ENCODE measurements at places on chromosomes 6 and 20.

GRCh38 chr6:57135885-57136284 is 36.2 kb upstream of the BAG2 start:
- DNase-seq, result no peak

DNA sequence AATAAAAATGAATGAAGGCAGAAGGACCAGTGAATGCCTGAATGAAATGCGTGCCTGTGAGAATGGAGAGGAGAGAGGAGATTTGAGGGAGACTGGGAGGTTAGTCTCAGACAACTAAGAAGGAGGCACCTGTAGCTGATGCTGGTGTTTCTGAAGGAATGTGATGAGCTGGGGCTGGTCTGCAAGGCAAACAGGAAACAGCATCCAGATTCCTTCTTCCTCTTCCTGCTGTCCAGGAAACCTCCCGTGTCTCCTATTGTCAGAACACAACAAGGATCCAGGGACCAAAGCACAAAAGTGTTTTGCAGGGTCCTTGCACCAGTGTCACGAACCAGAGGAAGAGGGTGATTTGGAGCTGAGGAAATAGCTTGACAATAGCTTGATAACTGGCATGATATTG is 50.4 kb upstream of the TAB2 start:
- no peak for DNase-seq

- no peak for DNase-seq
These were observed 143.0 kb upstream of the PTPN1 start for GRCh38 chr20:50367104-50367674.

- DNase-seq, result no peak
These were observed 81.0 kb downstream of the SMLR1 start for GRCh38 chr6:130908188-130908587.

GRCh38 chr20:59611286-59611685 is 6.9 kb downstream of the PHACTR3 start:
- no peak for DNase-seq

GRCh38 chr6:161772176-161772575 is 498.3 kb upstream of the AGPAT4 start:
- no peak for DNase-seq

GRCh38 chr20:2692886-2693285 is 306 bp downstream of the EBF4 start:
- no peak for DNase-seq

DNA sequence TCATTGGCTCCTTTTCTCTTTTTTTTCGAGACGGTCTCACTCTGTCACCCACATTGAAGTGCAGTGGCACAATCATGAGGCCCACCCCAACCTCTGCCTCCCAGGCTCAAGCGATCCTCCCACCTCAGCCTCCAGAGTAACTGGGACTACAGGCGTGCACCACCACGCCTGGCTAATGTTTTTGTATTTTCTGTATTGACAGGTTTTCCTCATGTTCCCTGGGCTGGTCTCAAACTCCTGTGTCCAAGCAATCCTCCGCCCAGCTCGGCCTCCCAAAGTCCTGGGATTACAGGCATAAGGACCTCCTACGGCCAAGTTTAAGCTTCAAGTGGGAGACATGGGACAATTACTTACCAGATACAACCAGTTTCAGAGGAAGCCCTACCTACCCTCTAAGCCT is 9.4 kb upstream of the POU5F1 start:
- DNase-seq, result no peak

- peak; percentile 90 for DNase-seq
These were observed 40.9 kb downstream of the ALDH8A1 start for GRCh38 chr6:134908906-134909516.

DNA sequence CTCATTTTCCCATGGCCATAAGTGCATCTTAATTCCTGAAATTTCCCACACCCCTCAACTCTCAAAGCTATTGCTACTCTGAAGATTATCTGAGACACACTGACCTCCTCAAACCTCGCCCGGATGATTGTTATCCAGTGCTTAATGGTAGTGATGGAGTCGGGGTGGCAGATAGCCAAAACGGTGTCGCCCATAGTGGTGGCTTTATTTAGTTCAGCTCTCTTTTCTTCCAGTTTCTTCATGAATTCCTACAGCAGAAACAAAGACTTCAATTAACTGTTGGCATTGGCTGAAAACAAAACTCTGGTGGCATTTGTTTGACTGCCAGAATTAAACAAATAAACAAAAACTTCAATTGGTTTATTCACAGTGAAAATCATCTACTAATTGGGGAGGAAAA is 165.4 kb downstream of the DST start:
- DNase-seq, result no peak

DNA sequence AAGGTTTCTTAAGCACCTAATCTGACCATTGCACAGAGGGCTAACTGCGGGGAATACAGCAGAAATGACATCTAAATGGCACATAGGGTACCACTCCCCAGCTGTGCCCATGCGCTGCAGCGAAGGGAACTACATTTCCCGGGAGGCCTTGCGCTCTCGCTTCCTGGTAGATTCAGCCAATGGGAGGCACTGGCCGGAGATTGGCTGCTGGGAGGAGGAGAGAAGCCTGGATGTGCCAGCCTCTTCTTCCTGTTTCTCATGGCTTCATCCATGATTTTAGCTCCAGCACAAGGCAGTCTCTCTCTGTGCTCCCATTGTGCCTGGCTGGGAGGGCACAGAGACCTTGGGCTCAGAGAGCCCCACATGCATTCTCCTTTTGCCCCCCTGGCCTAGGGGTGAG is 101.7 kb upstream of the FOXA2 start:
- peak; percentile 11 for DNase-seq

DNA sequence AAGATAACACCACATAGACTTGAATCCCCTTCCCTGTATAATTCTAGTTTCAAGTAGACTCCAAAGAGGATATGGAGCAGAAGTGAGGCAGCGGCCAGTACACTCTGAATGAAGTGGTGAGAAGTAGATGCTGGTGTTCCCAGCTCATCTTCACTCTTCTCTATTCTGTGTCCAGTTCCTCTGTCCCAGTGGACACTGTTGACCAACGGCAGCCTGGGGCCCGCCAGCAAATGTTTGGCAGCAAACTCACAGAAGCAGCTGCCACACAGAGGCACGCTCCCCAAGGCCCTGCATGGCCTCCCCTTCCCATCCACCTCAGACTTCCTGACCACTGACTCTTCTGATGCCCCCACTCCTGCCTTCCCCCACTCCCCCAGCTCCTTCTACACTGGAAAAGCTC is 358.9 kb upstream of the ID4 start:
- no peak for DNase-seq

- no peak for DNase-seq
These were observed at the start of gene FAM83B for GRCh38 chr6:54846243-54846856. Gene FAM83B (plus strand): TSS chr6:54846771. CDS start chr6:54870247, 23,476 bp downstream.

DNA sequence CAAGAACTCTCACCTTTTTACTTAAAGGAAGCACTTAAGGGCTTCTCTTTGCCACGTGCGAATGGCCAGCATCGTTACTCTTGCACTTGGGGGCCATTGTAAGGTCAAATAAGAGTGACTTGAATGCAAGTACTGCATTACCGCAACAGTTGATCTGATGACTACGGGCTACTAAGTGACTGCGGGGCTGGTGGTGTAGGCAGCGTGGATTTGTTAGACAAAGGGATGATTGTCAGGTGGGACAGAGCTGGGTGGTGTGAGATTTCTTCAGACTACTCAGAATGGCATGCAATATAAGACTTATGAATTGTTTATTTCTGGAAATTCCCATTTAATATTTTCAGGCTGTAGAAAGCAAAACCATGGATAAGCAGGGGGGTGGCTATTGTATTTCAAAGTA is 199.7 kb upstream of the UST start:
- no peak for DNase-seq

GRCh38 chr6:143894655-143895054 is 30.4 kb downstream of the ZC2HC1B start:
- no peak for DNase-seq

DNA sequence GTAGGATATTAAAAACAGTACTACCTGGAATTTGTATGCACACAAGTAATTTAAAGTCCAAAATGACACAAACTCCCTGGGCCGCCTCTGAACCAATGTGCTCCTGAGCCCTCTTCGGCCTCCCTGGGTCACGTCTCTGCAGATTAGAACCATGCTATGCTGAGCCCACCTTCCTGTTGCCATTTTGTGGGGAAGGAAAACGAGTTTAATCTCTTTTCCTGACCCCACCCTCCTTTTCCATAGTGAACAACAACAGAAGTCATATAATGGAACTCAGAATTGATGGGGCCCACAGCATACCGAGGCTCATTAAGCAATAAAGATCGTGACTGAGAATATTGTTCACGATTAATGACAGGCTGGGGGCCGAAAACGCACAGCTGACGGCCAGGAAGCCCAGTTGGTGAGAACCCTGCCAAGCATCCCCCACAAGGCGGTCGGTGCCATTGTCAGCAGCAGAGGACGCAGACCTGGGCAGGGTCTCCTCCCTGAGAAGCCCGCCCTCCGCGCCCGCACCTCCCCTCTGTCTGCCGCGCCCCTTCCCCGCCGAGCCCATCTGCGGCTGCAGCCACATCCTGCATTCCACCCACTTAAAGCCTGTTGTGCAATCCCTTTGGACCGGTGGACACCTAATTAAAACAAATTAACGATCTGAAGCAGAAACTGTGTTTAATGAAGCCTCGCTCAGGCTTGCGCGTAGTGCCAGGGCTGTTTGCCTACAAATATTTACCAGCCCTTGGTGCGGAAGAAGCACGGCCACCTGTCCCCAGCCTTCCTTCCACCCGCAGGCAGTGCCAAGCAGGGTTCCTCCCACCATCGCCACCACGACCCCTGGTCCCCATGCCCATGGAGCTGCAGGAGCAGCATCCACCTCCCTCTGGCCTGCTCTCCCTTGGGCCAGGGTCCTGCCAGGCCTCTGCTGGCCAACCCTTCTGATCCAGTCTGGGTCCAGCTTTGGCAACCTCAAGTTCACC is 68.1 kb downstream of the DLL1 start:
- DNase-seq, result no peak

DNA sequence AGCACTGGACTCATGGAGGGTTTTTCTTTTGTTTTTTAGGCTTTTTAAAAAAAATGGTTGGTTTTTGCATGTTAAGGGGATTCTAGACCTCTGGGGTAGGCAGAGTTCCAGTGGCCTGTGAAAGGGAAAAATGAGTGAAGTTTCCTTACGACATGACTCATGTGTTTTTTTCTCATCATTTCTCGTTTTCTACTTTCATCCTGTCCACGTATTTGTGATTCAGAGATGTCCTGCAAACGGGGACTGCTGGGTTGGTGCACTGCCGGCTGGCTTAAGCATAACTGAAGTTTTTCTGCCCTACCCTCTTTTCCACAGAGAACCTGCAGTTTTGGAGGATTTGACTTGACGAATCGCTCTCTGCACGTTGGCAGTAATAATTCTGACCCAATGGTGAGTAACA is 182.3 kb downstream of the SASH1 start:
- peak; percentile 50 for DNase-seq

DNA sequence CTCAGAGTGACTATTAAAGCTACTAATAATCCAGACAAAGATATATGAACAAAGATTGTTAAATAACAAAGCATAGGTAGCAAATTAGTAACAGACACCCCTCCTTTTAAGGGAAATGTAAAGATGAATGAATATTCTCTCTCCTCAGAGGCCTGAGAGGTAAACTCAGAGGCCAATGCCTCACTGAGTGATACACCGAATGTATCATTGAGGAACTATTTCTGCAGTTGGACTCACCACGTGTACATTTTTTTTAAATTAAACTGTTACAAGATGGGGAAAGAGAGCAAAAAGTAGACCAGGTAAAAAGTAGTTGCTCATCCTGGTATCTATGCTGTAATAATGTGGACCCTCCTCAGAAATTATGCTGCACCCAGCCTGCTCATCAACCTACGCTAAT is 72.3 kb upstream of the IPCEF1 start:
- DNase-seq, result no peak

- DNase-seq, result no peak
These were observed 130.2 kb upstream of the CCN2 start for GRCh38 chr6:132081338-132081737.

DNA sequence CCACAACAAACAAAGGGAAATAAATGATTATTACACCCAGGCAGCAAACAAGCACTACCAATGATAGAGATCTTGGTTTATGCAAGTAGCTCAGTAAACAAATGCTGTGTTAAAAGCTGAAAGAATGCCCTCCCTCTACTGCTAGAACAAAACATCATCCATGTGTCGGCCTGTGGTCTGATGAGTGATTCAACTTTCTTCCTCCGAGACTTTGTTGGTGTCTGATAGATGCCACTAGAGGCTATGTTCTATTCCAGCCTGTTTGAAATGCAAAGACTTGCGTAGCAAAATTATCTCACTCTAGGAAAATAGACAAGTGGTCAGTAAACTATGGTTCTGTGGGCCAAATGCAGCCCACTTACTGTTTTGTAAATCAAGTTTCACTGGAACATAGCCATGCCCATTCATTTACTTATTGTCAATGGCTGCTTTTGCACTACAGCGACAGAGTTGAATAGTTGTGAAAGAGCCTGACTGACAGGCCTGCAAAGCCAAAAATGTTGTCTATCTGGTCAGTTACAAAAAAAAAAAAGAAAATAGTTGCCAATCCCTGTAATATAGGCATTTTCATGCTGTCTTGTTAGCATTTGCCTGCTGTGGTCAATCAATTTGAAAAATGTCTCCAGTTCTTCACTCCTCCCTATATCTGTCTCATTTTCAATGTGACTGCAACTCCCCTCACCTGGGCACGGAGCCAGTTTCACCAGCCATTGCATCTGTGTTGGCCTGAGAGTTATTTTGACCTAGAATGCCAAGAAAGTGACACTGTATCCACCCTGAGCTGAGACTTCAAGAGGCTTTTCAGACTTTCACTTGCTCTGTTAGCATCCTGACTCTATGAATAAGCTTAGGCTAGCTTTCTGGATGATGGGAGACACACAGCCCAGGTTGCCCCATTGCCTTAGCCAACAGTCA is 544.6 kb upstream of the BTBD3 start:
- no peak for DNase-seq

GRCh38 chr20:20806121-20807095 is 94.0 kb upstream of the RALGAPA2 start:
- DNase-seq, result no peak

DNA sequence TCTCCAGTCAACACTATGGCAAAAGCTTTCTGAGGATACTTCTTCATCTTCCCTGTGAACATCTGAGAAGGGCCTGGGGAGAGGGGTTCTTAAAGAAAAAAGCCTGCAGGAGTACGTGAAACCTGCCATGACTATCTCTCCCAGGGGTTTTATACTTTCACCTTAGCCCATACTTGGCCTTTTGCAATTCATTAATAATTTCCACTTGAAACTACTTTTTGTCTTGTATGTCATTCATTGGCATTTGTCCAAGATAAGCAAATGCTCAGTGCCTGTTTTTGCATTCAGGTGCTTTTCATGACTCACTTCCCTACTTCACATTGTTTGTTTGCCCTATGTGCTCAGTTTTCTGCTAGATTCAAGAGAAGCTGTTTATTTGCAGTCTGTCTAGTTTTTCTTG is 580.3 kb upstream of the GJE1 start:
- DNase-seq, result no peak

DNA sequence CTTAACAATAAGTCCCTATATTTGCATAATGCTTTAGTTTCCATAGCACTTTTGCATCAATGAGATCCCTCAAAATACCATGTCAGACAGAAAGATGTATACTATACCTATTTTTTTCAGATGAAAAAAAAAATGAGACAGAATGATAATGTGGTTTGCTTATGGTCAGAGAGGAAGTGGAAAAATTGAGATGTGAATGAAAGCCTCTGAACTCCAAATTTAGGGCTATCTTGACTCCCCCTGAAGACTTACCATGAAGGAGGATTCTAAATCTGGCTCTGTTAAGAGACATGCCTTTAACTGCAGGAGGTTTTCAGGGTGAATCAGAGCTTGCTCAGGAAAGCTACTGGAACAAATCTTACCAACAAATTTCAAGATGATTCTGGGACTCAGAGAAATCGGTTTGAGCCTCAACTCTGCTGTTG is 176.2 kb downstream of the ISM1 start:
- DNase-seq, result peak; percentile 24

- no peak for DNase-seq
These were observed 17.7 kb downstream of the SYNJ2 start for GRCh38 chr6:157999168-158000051.
